ENCODE measurements at places on chromosomes 4 and X. TPM values are rescaled to one million over a fixed set of nuclear protein-coding genes. Genes with fewer than 3 reads are reported as not detected.

HSFX1 gene
- polyA plus RNA-seq, result 0.42 TPM

VGLL1 gene
- polyA plus RNA-seq, result not detected

ITM2A gene
- 32.3 TPM for polyA plus RNA-seq

ANOS1 gene
- 34.4 TPM for polyA plus RNA-seq
